ENCODE measurements at places on chromosomes 11 and 22.

DNA sequence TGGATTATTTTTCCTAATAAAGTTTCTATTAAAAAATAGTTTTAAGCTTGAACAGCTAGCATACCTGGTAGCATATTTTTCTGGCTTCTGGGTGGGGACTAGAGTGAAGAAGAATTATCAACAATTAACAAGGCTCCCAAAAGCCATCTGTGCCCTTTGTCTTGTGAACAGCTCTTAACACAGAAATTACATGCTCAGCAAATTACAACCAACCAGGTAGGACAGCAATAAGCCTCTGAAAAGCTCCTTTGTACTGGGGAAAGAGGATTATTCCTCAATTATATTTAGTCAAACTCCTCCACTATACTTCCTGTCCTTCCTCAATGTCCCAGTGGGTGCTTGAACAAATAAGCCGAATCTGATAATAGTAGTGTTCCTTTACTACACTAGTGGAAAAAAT, 162.8 kb downstream of the RAB38 start:
- no peak for DNase-seq

- DNase-seq: no peak
These were observed 22.5 kb downstream of the PRRG4 start for GRCh38 chr11:32852207-32852606.

GRCh38 chr22:35638001-35638400, 10.2 kb upstream of the APOL6 start:
- no peak for DNase-seq

DNA sequence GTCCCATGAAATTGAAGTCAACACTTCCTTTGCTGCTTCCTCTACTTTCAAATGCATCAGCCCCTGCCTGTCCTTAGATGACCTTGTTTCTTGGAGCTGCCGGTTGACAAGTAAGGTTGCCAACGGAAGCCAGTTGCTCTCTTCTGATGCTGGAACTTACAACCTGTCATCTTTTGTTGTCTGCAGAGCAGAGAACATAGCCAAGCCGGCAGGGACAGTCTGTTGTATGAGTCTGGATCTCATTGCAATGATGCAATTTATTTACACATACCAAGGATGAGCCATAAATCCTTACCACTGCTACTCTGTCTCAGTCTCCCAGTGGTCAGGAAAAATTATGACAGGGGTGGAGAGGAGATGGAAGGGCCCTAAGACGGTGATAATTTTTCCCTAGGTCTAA, 151.4 kb downstream of the BLID start:
- no peak for DNase-seq

Data from natural killer cell treated with Interleukin-12 subunit alpha and Interleukin-12 subunit beta and Interleukin-15 and Interleukin-18, amount 100 ng/mL, for 72 hours (primary cell).